ENCODE measurements at places on chromosomes 5 and 9. TPM values are rescaled to one million over a fixed set of nuclear protein-coding genes. Genes with fewer than 3 reads are reported as not detected.

TBC1D2 gene
- 6.1 TPM for total RNA-seq

ADGRD2 gene
- not detected for total RNA-seq

SLC6A18 gene
- not detected for total RNA-seq

ZNF367 gene
- 0.50 TPM for total RNA-seq

UBAC1 gene
- 28.1 TPM for total RNA-seq

FOXD4L3 gene
- 0.34 TPM for total RNA-seq

GCNT1 gene
- total RNA-seq, result 41.1 TPM

MED10 gene
- 27.7 TPM for total RNA-seq

CDH18 gene
- total RNA-seq, result 0.68 TPM

MORN5 gene
- total RNA-seq, result not detected

SPINK6 gene
- 1.1 TPM for total RNA-seq

IGIP gene
- 6.6 TPM for total RNA-seq

ARL14EPL gene
- total RNA-seq, result not detected

LOX gene
- total RNA-seq, result 151 TPM

CYSTM1 gene
- 35.7 TPM for total RNA-seq

PLPP1 gene
- 187 TPM for total RNA-seq

GPX3 gene
- total RNA-seq, result 82.4 TPM

PCDHGA4 gene
- 6.8 TPM for total RNA-seq

FOXB2 gene
- not detected for total RNA-seq

SLC36A3 gene
- not detected for total RNA-seq

SPINK1 gene
- not detected for total RNA-seq

PAEP gene
- total RNA-seq, result not detected

SMIM33 gene
- not detected for total RNA-seq

BARHL1 gene
- total RNA-seq, result not detected

TMEFF1 gene
- 1.9 TPM for total RNA-seq

NME5 gene
- total RNA-seq, result 2.6 TPM

NUTM2G gene
- not detected for total RNA-seq

FCHSD1 gene
- 6.5 TPM for total RNA-seq

MYO10 gene
- 22.0 TPM for total RNA-seq

GPX8 gene
- 108 TPM for total RNA-seq

RGS7BP gene
- 0.98 TPM for total RNA-seq

C5orf46 gene
- not detected for total RNA-seq

MSX2 gene
- total RNA-seq, result 7.0 TPM

AGXT2 gene
- not detected for total RNA-seq

PCDHB9 gene
- total RNA-seq, result 0.56 TPM

ODF2 gene
- 23.3 TPM for total RNA-seq

ANXA2R gene
- total RNA-seq, result 2.5 TPM

TOR2A gene
- total RNA-seq, result 6.9 TPM

PCDHB2 gene
- total RNA-seq, result 1.9 TPM
